ENCODE measurements at places on chromosomes 7 and 10.

DNA sequence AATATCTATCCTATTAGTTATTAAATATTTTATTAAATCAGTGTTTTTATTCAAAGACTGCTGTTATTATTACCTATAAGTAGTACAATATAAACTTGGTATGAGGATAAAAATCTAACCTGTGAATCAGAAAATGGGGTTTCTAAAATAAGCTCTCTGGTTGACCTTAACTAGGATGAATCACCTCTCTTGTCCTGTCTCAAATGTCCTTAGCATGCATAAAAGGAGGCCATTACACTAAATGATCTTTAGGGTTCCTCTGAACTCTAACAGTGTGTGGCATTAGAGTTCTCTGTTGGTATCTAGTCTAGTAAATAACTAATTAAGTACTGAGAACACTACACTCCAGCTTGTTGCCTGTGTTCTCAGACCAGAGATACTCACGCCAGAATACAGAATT is 143.1 kb upstream of the LRRTM3 start:
- no peak for DNase-seq

- no peak for DNase-seq
Observed at GRCh38 chr10:21972584-21972983, 30.9 kb downstream of the DNAJC1 start.

DNA sequence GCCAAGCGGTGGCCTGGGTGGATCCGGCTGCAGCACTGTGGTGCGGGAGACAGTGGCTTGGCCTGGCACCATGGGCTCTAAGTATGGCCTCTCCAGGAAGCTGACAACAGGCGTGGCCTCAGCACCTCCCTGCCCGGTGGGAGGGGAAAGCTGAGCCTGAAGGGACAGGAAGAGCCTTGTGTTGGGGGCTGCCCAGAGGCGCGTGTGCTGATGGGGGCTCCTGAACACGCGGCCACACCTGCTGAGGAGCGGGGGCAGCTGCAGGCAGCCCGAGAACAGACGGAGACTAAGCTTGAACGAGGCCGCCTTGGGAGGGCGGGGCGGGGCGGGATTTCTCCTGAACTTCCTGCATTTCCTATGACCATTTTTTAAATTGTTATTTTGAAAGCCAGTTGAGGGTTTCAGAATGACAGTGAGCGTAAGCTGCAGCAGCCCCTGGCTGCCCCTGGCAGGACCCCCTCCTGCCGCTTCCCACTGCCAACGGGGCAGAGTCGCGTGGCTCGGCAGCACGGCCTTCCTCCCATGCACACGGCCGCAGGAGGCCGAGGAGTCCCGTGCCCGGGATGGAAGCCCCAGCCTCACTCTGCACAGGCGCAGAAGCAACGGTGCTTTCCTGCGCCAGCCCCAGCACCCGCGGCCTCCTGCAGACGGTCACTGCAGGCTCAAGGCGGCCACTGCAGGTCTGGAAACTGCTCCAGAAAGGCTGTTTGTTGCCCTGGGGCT is 43.2 kb downstream of the DPYSL4 start:
- DNase-seq = no peak

- DNase-seq = no peak
Observed at GRCh38 chr7:47432671-47433563, 149.0 kb downstream of the TNS3 start.

DNA sequence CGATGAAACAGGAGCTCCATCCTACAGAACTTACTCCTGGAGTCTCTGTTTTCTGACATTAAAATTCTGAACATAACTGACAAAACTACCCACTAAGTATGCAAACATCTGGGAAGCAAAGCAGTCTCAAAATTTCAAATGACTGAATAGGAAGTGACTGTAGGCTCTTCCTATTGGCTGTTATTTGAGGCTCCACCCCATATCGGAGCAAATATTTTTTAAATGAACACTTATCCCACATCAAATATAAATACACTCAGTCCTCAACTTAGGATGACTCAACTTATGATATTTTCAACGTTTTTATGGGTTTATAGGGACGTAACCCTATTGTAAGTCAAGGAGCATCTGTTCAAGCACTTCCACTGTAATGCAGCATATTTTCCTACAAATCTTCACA is 8.8 kb downstream of the HSPA12A start:
- DNase-seq = no peak

GRCh38 chr10:68302503-68302823 is 29.4 kb upstream of the HNRNPH3 start:
- DNase-seq = no peak

DNA sequence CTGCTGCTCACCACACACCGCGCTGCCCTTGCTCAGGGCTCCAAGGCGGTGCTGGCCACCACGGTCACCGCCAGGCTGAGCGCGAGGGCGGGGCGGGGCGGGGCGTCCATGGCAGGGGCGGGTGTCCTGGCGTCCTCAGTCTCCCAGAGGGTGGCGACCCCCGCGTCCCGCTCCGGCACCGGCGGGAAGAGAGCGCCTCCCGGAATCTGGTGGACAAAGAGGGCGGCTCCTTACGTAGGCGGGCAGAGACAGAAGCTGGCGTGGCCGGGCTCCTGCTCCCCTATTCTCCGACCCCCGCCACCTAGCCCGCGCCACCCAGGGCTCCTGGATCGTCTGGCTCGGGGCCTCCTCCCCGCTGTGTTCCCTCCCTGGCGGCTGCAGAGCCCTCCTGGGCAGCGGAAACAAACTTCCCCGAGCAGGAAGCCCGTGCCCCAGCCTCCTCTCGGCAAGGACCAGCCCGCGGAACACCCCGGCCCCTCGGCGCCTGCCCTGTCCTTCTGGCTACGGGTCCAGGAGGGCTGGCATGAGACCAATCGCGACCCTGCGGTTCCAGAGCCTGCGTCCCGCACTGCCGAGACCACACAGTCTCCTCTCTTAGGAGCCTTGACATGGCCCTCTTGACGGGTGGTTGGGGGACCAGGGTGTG is 133.8 kb upstream of the ZNF92 start:
- no peak for DNase-seq

DNA sequence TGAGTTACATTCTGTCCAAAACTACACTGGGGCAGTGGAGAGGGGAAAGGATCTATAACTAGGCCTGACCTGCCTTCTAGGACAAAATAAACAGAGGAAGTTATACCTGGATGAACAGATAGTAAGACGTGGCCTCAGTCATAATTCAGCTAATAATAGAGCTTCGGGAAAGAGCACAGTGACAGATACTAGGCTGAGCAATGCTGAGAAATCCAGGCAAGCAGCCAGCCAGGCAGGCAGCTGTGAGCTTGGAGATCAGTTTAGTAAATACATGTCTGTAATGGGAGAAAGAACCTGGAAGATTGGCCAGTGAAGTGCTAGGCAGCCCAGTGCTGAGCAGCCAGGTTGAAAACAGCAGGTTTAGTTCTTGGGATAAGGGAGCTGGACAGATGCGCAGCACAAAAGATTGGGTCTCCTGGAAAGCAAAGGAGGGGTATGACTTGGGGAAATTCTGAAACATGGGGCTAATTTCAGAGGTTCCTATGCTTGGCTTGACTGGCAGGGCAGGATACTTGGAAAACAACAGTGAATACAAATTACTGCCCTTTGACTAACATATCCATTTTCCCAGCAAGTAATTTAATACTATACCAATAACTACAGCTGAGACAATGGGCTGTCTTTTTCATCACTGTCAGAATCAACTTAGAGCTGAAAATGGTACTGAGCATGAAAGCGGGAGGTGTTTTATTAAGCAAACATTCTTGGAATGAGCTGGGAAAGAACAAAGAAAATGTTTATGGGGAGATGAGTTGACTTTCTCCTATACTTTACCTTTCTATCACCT is 140.8 kb downstream of the DGKB start:
- no peak for DNase-seq

DNA sequence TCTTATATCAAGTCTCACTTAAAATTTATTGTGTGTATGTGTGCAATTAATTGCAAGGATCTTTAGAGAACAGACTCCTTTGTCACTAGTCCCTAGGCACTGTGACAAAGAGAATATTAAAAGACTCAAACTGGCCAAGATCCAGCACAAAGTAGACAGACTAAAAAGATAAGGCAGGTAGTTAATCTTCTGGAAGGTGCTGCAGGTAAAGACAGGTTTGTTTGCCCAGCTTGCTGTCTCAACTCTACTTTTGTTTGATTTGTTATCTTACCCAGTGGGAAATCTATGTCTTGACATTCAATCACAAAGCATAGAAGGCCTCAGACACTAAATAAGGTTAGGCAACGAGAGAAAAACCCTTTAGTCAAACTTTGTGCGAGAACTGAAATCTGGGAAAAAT is 807.9 kb upstream of the LRRN3 start:
- no peak for DNase-seq

DNA sequence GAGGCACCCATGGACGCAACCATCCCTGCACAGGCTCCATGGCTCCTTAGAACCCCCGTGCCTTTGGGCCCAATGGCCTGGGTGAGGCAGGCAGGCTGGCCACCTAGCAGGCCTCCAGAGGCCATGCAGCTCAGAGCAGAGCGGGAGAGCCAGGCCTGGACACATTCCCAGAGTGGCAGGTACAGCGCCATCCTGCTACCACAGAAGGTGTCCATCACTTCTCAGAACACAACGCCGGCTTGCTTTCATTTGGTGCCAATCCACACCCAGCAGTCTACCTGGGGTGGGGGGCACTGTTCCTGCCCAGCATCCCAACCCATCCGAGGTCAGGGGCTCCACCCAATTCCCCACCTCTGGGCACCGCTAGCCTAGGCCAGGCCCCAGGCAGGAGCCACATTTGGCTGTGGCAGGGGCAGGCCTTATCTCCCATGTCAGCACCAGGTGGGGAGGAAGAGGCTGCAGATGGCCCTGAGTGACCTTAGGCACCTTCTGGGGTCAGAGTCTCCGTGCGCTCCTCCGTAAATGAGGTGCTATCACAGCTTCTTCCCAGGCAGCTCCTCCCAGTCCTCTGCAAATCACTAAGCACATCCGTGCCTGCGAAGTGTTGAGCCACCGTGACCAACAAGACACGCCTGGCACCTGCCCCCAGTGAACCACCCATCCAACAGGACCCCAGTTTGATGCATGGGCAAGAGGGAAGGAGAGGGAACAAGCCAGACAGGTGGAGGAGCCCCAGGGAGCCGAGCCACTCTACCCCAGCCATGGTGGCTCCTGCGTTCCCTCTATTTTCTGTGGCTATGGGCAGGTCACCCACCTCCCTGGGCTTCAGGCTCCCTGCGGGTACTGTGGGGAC is 14.2 kb downstream of the KCNH2 start:
- DNase-seq = no peak

GRCh38 chr7:11748884-11749283 is 83.1 kb downstream of the THSD7A start:
- DNase-seq = no peak

GRCh38 chr10:8273749-8274148 is 219.3 kb downstream of the GATA3 start:
- no peak for DNase-seq

DNA sequence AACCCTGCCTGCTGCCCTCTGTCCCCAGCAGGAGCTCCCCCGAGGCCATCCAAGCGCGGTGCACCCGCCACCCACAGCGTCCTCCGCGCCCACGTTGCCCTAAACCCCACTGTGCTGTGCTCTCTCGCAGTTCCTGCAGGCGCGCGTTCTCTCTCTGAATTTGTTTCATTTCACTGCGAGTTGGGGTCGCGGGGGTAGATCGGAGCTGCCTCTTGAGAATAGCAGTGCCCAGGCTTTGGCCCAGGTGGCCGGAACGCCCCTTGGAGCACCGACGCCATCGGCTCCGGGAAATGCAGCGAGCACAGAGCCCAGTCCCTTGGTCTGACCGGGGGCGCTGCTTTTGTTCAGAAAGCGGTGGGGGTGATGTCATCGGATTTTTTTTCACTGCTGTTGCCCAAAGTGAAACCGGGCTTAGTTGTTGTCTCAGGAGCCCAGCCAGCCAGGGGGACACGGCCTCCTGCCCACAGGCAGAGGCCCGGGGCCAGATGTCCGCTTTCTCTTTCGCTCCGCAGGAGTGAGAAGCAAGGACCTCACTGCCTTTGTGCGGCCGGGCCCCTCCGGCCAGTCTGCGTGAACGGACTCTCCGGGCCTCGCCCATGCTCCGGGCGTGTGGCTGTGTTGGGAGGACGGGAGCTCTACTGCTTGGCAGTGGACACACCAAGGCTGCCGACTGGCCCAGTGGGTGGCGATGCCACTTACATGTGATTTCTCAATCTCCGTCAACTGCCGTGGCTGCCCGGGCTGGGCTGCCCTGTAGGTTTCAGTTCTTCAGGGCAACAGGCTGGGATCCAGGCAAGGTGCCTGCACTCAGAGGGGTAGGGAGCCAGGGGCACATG is 43.1 kb downstream of the FOXK1 start:
- no peak for DNase-seq

DNA sequence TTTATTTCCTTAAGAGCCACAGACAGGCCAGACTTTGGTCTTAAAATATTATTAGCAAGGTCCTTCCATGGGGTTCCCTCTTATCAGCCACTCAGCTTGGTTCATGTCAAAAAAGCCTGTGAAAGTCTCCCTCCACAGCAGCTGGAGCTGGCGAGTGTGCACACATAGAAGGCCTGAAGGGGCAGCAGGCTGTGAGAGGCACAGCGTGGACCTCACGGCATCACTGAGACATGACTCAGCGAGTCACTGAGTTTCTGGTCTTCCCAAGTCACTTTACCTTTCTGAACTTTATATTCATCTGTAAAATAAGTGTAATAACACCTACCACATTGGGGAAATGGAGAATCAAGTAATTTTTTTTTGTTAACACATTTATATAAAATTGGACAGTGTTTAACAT is 8.7 kb downstream of the TAF3 start:
- DNase-seq = no peak
